ENCODE measurements at places on chromosomes 5 and 9.

DNA sequence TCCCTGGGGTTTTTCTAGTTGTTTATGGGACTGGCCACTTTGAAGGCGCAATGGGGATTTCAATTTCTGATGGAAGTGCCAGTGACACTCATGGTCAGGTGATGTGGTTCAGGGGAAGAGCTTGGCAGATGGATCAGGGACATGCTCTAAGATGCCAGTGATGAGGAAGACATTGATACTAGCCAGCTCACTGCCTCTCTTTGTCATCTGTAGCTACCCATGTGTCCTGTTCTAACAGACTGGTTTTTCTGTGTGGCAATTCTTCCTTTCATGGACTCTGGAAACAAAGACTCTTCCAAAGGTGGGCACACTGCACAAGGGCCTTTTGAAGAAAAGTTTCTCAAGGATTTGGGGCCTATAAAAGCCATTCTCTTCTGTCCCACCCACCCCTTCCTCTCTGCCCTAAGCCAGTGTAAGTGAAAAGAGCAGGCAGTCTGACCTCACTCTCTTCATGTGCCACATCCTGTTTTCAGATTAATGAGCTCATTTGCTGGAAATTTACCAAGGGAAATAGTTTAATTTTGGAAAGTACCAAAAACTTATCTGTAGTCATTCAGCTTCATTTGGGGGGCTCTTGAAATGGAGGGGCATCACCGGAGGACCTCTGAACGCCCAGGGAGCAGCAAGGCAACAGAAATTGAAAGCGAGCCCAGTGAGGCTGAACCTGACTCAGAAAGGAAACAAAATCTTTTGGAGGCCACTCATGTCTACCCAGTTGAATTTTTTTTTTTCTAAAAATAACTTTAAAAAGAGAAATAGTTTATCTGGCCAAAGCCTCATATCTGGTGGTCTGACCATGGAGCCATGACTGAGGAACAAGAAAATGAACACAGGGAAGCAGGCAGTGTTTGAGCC lies 4.9 kb upstream of the TRAF1 start:
- DNase-seq: peak; percentile 73

- no peak for DNase-seq
Observed at GRCh38 chr5:85576666-85577065, 1041.1 kb upstream of the COX7C start.

- DNase-seq: no peak
Observed at GRCh38 chr9:116870566-116870965, 183.5 kb downstream of the TRIM32 start.

- peak; percentile 85 for DNase-seq
Observed at GRCh38 chr5:156920042-156920860, 42.8 kb downstream of the TIMD4 start.

DNA sequence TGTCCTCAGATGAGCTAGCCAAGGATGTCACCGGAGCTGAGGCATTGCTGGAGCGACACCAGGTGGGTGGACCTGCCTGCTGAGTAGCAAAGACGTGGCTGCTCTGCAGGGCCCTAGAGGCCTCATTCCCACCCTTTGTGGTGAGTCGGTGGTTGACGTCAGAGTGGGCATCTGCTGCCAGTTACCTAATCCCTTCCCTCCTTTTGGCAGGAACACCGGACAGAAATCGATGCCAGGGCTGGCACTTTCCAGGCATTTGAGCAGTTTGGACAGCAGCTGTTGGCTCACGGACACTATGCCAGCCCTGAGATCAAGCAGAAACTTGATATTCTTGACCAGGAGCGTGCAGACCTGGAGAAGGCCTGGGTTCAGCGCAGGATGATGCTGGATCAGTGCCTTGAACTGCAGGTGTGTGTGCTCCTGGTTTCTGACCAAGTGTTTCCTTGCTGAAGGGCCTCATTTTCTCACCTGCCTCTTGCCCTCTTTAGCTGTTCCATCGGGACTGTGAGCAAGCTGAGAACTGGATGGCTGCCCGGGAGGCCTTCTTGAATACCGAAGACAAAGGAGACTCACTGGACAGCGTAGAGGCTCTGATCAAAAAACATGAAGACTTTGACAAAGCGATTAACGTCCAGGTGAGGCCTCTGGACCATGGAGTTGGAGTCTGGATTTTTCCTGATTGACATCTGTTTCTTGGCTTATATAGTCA lies 48.9 kb downstream of the DYNC2I2 start:
- no peak for DNase-seq

DNA sequence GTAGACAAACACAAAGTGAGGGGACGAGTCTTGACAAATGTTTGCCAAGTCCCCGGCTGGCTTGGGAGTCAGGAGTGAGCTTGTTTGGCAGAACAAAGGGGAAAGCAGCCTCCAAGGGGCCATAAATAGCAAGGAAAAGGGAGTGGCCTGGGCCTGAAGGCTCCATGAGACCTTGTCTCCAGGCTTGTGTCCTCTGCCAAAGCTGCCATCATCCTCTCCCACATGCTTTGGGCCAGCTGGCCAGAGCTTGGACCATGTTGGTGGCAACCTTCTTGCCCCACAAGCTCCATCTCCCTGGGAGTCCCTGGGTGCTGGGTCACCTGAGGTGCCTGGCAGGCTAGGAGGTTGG lies 13.3 kb upstream of the PITX1 start:
- DNase-seq: no peak

DNA sequence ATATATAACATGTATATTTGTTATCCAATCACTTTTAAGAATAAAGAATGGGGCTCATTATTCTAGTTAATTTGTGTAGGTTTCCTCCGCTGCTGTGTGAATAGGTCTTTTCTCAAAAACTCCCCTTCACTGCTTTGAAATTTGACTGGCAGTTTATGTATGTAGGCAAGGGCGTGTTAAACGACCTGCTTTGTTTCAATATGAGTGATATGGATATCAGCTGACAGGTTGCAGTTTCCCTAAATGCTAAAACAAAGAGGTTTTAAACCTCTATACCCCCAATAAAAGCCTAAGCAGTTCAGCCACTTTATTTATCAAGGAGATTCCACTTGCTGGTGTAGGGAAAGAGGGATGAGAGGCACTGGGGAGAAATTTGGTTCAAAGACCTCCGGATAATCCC lies 159.6 kb downstream of the TMEM167A start:
- DNase-seq: no peak

DNA sequence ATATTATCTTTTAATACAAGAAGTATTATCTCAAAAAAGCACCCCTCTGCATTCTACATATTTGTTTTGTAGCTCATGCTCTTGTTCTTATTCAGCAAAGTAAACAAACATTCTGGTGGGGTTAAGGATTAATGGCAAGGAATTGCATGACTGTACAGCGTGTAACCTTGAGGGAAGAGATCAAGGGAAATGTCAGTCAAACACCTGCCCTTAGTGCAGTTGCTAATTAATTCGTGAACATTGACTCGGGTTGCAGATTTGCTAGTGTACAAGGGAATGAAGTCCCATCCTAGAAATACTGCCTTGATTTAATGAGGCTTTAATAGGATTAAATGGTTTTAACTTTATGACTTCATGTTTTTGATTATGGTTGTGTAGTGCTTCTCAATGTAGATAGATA lies 1758.1 kb downstream of the MAT2B start:
- DNase-seq: no peak

GRCh38 chr5:168209997-168210396 lies 81.4 kb upstream of the WWC1 start:
- no peak for DNase-seq

DNA sequence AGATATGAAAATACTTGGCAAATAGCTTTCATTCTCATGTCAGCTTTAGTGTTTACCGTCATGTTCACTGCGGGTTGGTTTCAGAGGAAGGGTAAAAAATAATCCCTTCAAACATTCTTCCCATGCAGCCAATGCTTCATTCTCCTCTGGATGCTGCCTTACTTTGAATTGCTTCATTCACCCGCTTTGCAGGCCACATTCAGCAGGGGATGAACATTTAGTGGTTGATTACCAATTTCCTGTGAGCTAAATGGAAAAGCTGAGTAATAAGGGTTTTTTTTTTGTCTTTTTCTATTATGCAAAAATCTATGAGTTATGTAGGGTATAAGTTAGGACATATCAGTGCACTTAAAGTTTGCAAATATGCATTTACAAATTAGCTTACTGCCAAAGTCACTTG lies 96.3 kb upstream of the MEF2C start:
- DNase-seq: peak; percentile 3
